ENCODE measurements at places on chromosomes 3 and 15.
A peak's percentile ranks its signal among the peaks of the same experiment; 100 is the strongest.

DNA sequence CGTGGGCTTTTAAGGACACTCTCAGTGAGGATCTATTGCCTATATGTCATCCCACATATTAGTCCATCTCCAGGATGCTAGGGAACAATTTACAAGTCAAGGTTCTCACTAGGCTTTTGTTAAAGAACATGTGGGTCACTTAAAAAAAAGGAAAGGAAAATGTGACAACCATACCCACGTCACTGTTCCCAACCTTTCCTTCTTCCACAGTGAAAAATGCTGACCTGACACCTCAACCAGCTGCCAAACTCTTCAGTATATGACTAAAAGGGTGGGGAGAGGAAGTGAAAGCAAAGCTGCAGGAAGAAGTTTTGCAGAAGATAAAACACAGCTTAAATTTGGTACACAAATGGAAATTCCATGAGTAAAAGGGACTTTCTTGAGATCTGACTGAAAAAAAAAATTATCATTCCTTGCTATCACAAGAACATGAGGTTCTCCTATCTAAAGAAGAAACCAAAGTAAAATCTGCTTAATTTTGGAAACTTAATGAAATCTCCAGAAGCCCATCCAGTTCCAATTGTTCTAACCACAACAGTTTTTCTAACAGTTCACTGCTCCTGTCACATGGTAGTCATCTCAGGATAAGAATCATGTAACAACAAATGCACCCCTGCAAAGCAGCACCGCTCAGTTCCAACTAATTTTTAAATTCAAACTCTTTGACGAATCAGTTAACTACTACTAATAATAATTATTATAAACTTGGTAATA, 117.0 kb upstream of the TSPAN3 start:
- DNase-seq = peak; percentile 26

DNA sequence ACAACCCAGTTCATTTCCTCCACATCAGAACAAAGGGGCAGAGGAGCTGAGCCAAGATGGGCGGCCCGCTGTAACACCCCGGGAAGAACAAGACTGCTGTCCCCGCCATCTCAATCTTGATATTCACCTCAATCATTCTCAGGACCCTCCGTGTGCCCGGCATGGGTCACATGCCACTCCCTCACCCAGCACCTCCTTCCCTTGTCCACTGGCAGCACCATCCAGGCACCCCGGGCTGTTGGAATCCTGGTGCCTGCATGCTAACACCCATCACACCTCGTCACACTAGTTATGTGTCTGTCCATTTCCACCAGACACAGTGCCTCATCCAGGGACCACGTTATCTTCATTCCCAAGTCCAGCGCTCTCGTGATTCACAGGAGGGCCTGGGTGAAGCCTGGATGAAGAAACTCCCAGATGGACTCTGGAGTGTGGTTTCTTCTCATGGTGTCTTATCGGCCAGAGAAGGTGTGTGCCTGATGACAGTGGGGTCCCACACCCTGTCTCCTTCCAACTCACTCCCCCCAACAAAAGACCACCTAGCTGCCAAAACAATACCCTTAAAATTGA, 16.7 kb downstream of the MEGF11 start:
- no peak for DNase-seq

- no peak for DNase-seq
These were observed 742 bp upstream of the SEMA7A start for GRCh38 chr15:74434263-74435136.

- no peak for DNase-seq
These were observed 20.7 kb upstream of the LPP start for GRCh38 chr3:188133219-188133618.

DNA sequence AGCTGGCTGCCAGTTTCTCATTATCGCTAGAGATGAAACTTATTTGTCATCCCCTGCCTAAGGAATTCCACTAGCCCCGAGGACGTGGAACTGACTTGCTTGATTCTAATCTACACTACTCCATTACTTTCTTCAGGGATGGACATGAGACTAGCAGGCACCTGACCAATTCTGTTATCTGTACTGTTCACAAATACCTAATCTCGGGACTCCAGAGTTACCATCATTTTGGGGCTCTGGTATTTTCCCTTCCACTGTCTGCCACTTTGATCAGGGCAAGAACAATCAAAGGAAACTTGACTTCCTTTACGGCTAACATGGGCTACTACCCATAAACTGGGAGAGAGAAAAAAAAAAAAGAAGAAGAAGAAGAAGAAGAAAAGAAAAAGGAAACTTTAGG, 27.8 kb downstream of the BMF start:
- no peak for DNase-seq

DNA sequence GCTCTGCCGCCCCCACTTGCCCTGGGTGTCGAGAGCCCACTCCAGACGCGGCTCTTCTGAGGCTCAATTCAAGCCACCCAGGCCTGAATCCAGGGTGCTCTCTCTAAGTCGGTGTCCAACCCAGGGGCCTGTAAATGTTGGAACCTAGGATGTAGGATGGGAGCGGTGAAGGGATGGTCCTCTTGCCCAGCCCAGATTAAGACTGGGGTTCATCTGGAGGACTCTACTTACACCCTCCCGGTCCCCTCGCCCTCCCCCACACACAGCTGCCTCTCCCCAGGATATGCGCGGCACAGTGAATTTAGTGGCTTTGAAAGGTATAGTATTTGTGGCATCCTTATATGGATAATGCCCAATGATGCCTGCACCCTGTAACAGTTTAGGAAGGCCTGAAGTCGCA, 822 bp upstream of the FBN1 start:
- no peak for DNase-seq

DNA sequence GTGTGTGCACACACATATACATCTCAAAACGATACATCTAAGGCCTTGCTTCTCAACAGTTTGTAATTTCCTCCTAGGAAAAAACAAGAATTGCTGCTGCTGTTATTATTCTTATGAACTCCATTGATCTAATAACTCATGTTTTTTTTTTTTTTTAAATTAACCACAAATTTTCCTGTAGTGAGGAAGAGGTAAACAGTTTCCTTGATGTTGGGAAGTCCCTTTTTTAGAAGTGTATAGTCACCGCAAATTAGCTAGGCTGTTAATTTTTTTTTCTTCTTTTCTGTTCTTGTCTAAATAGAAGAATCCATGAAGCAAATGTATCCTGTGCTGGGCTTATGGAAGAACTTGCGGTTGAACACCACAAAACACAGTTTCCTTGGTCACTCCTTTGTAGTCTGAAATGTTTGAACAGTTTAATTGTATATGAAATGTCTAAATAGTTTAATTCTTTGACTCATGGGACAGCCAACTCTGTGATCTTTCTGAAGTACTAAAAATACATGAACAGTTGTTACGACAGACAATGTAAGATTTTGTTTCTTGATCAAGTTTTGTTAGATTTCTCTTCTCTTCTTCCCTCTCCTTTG, 64.5 kb downstream of the MITF start:
- DNase-seq = no peak

- no peak for DNase-seq
These were observed 418.6 kb downstream of the TUSC7 start for GRCh38 chr3:117128133-117128532.

DNA sequence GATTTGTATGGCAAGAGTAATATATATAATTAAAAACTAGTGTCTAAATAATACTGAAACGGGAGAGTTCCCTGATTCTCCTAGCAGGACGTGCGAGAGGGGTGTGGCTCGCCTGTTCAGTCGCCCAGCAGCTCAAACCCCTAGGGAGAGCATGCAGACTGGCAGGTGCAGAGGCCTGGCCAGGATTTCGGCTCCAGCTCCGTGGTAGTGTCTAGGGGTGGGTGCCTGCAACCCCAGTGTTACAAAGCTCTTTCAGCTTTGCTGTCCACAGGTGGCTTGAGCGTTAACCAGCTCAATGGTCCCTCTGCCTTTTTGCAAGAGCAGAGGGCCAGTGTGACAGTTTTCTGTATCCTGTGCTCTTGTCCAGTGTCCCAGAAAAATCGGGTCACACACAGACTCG, 226.6 kb downstream of the ALCAM start:
- DNase-seq = no peak

GRCh38 chr15:38636597-38636996, 72.0 kb upstream of the RASGRP1 start:
- DNase-seq = no peak

DNA sequence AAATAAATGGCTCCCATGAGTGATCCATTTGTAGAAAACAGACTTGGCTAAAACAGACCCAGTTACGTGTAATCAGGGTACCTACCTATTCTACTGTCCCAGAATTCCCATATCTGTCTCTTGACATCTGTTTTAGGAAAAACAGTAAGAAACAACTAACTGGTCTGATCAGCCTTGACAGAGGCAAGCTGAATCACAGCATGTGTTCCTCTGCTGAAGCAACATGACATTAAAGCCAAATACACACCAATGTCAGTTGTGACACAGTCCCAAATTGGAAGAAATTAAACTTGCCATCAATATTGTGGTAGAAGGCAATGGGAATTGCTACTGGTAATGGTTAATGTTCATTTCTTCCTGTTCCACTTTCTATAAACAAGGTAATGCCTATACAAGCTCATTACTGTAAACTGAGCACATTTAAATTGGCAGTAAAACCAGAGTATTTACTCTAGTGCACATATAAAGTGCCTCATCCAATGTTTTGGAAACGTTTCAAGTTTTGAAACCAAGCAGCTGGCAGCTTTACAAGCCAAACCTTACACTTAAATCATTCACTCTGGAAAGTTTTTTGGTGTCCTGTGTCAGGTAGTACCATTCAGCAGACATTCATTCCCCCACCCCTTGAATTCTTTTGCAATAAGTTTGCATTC, 27.0 kb downstream of the ALDH1A2 start:
- DNase-seq = peak; percentile 97

DNA sequence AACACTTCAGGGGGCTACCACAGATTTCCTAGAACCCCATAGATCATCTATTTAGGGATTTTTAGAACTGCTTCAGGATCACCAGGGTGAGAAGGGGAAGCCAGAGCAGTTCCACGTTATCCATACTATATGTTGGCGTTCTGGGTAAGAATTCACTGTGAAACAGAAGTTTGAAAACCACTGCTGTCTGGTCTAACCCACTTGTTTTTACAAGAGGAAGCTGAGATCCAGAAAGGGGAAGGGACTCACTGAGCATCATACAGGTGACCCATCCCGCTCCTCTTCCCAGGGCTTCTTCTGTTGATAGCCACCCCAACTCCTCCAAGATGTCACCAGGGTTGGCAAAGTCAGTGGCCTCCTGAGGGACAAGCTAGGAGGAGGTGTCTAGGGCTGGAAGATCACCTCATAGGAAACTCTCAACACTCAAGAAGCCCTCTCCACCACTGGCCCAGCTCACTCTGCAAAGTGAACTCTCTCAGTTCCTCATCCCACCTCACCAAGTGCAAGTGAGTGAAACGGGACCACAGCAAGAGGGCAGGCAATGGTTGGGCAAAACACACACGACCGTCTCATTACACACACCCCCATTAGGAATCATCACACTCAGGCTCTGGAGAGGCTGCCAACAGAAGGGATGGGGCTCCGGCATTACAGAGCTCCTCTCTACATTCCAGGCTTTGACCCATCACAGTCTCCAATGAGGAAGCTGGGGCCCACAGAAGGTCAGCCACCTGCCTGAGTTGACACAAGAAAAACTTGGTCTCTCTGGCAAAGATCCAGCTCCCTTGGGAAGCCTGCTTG, 1.8 kb downstream of the DAPK2 start:
- DNase-seq = no peak

DNA sequence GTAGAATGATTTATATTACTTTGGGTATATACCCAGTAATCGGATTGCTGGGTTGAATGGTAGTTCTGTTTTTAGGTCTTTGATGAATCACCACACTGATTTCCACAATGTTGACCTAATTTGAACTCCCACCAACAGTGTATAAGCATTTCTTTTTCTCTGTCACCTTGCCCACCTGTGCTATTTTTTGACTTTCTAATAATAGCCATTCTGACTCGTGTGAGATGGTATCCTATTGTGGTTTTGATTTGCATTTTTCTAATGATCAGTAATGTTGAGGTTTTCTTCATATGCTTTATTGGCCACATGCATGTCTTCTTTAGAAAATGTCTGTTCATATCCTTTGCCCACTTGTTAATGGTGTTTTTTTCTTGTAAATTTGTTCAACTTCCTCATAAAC, 340.8 kb downstream of the PLOD2 start:
- DNase-seq = no peak

DNA sequence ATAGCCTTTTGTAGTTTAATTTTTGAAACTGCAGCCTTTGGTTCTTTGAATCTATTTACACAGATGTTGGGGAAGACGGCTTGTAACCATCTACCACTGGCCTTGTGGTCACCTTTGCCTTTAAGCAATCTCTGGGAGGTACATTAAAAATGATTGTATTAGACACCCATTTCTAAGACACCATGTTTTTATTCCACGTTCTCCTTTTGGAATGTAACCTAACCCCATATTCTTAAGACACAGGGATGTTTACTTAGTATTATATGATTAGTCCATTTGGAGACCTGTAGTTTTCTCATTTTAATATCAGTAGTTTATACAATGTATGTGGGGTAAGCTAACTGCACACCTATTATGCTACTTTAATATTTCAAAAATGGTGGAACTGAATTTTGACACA, 175.1 kb upstream of the PLSCR5 start:
- DNase-seq = no peak

DNA sequence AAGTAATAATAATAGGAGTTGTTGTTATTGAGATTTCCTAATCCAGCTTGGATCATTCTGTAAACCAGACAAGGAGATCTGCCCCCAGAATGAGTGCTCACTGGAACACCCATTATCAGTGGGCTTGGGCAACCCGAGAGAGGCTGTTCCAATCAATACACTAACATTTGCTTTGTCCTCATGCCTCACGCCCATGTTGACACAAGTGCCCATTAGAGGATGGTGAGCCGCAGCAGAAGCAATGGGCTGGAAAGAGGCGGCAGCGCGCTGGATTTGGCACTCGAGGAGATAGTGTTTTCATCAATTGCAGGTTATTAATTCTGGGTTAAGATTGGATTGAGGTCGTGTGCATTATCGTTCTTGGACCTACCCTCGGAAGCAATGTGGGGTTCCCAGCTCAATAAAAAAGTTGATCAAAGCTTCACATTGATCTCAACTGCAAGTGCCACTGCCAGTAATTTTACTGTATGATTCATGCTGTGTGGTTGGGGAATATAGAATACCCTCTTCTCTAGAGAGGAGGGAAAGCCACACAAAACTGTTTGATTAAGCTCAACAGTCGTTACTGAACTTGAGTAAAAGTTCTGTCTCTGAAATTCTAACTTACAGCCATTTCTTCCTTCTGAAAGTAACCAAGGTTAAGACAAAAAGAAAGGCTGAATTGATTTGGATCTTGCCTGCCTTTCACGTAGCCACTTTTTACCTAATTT, 15.7 kb downstream of the LYZL4 start:
- no peak for DNase-seq

GRCh38 chr3:177468816-177469215, 271.5 kb upstream of the TBL1XR1 start:
- peak; percentile 60 for DNase-seq
